ENCODE measurements at places on chromosomes 12 and 14.

GRCh38 chr12:88998421-88998820, 353.9 kb downstream of the DUSP6 start:
- no peak for DNase-seq

- DNase-seq = no peak
Measured at GRCh38 chr14:70822530-70823185, 13.3 kb upstream of the MAP3K9 start.

- DNase-seq = no peak
Measured at GRCh38 chr14:31566456-31566855, 5.3 kb downstream of the NUBPL start.

DNA sequence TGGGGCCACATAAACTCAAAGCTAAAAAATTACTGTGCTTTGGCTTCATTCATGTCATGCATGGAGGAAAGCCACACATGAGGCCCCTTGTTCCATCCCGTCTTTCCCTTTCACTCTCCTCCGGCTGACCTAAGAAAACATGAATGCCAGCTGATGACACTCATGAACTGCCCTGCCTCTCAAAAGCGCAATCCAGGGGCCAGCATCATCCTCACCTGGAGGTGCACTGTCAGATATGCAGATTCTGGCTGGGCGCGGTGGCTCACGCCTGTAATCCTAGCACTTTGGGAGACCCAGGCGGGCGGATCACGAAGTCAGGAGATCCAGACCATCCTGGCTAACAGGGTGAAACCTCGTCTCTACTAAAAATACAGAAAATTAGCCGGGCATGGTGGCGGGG, 116.1 kb upstream of the FOXN3 start:
- DNase-seq = no peak

GRCh38 chr12:3871356-3871755, 1.8 kb downstream of the PARP11 start:
- DNase-seq = no peak

DNA sequence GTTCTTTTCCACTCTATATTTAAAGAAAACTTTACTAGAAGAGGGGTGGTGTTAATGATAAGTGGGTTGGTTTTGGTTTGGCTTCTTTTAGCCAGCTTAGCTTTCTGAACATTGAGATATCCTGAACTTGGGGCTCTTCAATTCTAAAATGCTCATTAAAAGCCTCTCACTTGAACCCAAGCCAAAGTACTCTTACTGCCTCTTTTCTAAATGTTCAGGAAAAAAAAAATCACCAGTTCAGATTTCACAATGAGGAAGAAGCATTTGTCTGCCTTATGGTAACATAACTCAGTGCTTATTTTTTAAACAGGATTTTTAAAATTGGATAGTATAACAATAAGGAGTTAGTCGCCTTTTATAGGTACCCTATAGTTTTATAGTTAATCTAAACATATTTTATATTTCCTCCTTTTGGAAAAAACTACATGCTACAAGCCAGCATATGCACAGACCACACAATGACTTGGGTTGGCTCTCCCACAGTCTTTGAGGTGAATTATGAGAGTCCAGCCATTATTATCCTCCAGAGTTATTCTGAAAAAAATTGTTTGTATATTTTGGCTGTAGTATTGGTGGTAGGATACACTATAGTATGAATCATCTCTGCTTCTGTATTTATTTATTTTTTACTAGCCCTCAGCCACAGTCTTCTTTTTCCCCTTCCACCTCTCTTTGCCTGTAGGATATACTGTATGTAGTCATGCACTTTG, 195.5 kb upstream of the TMPO start:
- DNase-seq = peak; percentile 3

DNA sequence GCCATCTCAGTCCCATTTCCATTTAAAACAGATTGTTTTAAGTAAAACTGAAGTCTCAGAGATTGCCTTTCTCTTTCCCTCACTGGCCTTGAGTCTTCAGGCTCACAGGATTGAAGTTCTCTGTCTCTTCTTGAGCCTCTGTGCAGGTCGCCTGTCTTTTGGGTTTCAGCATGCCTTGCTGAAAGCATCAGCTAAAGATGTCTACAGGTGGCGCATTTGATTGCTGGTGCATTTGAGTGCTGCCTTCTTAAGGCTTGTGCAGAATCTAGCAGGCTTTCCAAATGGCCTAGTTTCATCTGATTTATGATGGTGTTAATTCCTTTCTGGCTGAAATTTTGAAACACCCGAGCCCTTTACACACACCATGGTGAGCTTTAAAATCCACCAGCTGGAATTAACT, 1062.2 kb upstream of the FBXO33 start:
- DNase-seq = no peak

- DNase-seq = no peak
Measured at GRCh38 chr14:73460691-73461127, 2.4 kb upstream of the NUMB start.

GRCh38 chr14:46574978-46575375, 76.6 kb downstream of the RPL10L start:
- DNase-seq = no peak

DNA sequence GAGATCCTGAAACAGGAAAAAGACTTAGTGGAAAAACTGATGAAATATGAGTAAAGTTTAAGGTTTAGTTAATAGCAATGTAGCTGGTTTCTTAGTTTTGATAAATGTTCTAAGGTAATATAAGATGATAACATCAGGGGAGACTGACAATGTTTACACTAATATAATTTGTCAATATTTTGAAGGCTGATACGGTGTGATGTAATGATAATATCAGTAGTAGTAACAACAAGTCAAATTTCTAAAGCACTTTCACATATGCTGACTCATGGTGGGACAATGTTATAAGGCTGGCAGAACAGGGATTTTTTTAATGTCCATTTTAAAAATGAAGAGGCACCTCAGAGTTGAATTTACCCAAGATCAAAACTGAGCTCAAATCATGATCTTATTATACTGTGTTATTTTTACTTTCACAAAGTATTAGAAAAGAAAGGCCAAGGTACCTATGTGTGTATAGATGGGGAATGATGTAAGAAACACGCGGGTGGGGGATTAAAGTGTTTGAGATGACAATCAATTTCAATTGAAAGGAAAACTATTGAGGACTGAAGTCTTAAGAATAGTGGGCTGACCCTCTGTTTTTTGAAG, 2.4 kb upstream of the FLRT2 start:
- DNase-seq = no peak

- no peak for DNase-seq
Measured at GRCh38 chr14:63193236-63193635, 11.0 kb upstream of the RHOJ start.

- no peak for DNase-seq
Measured at GRCh38 chr12:98669751-98670150, 24.7 kb downstream of the APAF1 start.

- no peak for DNase-seq
Measured at GRCh38 chr12:18254081-18254480, 7.2 kb upstream of the PIK3C2G start.

GRCh38 chr14:48622980-48623379, 947.6 kb upstream of the MDGA2 start:
- no peak for DNase-seq

DNA sequence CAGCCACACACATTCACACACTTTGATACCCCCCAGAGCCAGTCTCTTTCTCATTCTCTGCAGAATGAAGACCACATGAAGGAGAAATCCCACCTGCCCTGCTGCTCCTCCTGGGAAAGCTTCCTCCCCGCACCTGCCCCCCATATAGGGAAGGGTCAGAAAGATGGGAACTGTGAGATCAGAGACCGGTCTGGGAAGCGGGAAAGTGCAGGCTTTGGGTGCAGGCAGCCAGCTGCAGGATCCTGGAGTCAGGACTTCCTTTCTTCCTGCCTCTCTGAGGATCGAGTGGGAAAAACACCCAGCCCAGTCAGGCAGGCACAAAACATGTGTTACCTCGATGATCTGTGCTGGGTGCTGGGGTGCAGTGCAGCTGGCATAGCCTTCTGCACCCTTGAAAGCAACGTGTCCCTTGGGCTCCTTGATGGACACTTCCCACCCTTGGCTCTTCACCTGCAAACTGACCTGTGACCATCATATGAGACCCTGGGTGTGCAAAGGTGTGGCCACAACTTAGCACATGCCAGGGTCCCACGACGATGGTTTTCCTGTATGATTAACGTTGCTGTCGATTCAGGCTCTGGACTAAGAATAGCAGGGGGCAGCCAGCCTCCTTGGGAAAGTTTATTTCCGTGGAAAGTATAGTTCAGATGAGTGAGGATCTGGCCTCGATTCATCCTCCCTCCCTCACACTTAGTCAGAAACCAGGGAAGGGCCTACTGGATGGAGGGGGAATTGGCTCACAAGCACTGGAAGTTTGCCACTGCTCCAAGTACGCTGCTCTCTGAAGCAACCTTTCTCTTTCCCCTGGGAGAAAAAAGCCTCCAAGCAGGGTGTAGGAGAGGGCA, 105.4 kb upstream of the MED13L start:
- no peak for DNase-seq

DNA sequence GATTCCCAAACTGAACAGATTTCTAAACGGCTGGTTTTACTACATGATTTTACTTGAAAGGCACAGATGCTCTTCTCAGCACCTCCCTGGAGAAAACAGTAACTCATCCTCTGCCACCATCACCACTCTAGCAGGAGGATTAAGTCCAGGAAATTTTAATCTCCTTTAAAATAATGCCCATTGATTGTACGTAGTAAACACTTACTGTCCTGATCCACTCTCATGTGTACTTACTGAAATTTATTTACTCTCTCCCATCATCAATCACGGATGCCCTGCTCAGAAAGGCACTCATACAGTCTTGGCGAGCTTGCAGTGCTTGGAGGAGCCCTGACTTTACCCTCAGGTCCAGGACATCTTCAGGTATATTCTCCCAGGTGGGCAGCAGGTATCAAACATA, 239.8 kb upstream of the EGLN3 start:
- DNase-seq = no peak

- peak; percentile 46 for DNase-seq
Measured at GRCh38 chr12:107320033-107320928, 226.9 kb upstream of the CRY1 start.

DNA sequence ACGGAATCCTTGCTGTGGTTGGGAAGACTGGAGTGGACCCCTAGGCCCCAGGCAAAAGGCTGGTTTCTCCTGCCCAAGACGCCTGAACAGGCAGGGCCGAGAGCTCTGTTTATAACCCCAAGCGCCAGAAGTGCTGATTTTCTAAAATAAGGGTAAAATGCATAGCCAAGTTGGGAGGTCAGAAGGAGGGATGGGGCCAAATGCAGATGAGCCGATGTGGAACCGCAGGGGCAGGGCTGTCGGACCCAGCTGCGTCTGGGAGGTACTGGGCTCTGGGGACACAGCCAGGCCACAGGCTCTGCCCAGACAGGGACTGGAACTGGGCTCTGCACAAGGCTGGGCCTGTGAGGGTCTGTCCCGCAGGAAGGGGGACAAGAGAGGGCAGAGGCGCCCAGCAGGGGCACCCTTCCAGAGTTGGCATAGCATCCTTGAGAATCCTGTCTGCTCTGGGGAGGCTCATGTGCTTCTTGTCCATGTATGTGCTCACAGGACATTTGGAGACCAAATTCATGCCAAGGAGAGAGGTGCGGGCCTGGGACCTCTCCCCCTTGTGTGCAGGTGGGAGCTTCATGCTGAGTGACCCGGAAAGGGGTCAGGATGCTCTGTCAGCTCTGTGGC, 49.1 kb downstream of the JAG2 start:
- no peak for DNase-seq

DNA sequence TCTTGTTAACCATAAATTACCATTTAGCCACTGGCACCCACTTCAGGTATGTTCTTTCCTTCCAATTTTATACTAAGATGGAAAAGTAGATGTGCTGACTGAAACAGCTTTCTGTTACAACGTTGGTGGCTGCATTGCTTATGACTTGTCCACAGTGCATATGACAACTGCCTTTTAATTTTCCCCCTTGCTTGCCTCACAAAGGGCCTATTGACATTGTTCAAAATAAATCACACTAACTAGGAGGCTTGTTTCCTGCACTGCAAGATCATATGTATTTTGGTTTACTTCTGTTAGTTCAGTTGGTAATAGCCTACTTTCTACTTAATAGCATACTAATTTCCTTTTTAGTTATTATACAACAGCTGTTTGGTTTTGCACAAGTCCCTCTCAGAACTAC, 55.4 kb downstream of the SCAF11 start:
- DNase-seq = no peak

- no peak for DNase-seq
Measured at GRCh38 chr12:77608271-77608824, 222.3 kb upstream of the NAV3 start.

DNA sequence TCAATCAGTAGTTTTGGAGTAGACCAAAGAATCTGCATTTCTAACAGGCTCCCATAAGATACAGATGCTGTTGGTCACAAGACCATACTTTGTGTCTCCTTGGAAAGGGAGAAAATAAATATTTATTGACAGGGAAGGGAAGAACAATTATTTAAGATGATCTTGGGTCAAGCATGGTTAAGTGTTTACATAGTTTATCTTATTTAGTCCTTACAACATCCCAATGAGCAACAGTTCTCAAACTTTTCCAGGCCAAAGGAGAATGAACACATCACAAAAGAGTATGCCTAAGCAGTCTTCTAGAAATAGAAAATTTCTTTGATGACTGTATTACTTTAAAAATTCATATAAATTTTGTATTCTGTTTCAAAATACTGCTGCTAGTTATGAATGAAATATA, 8.8 kb downstream of the LPCAT3 start:
- DNase-seq = no peak

- DNase-seq = peak; percentile 63
Measured at GRCh38 chr12:47717443-47718193, 7.7 kb downstream of the ENDOU start.

DNA sequence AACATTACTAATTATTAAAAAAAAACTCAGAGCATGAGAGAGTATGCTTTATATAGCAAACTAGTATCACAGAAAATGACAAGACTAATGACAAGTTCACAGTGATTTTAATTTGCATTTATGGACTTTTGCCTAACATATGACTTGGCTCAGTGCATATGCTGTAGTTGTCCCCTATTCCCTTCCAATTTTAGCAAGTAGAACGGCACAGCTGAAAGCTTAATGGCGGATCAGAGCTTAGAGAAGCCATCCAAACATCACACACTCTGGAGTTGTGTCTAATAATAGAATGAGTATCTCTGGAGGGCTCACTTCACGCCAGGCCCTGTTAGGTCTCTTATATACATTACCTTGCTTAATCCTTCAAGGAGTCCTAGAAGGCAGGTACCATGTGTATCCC, 13.3 kb downstream of the CNIH1 start:
- no peak for DNase-seq

- DNase-seq = no peak
Measured at GRCh38 chr12:57725851-57726150, 12.7 kb downstream of the AGAP2 start.

GRCh38 chr12:105492591-105493545, 162.4 kb downstream of the C12orf75 start:
- DNase-seq = no peak

All from NCI-H2029 (cell line).